ENCODE measurements at places on chromosomes 16 and 17.
A peak's percentile ranks its signal among the peaks of the same experiment; 100 is the strongest.

DNA sequence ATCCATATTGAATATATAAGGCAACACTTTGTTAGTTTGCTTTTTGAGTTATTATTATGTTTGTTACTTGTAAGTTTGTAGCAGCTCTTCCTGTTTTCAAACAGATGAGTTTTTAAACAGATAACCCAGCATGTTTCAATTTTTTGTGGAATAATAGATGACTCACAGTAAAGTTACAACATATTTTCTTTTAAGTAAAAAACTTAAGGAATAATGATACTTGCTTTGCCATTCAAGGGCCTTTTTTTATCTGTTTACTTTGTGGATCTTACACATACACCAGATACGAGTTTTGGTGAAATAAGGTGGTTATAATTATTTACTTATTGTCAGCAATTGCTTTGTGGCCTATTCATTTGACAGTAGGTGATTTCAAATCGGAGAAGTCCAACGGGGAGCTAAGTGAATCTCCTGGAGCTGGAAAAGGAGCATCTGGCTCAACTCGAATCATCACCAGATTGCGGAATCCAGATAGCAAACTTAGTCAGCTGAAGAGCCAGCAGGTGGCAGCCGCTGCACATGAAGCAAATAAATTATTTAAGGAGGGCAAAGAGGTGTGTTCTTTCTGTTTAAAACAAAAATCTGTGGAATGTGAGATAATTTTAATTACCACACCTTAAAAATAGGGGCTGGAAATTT, 66.3 kb downstream of the BPTF start:
- no peak for DNase-seq

DNA sequence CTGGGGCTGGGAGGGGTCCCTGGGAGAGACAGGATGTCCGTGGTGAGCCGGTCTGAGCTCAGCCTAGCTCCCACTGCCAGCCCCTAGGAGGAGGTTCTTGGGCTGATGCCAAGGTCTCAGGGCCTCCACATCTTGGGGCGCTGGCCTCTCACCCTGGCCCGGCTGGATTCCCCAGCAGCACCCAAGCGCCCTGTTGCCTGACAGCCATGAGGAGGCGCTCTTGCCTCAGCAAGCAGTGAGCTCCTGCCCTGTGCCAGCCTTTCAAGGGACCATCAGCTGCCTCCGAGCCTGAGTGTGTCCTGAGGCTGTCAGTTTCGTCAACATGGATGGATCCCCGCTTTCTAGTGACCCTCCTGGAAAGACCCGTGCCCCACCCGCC, 234.9 kb upstream of the CIBAR2 start:
- DNase-seq, result no peak

DNA sequence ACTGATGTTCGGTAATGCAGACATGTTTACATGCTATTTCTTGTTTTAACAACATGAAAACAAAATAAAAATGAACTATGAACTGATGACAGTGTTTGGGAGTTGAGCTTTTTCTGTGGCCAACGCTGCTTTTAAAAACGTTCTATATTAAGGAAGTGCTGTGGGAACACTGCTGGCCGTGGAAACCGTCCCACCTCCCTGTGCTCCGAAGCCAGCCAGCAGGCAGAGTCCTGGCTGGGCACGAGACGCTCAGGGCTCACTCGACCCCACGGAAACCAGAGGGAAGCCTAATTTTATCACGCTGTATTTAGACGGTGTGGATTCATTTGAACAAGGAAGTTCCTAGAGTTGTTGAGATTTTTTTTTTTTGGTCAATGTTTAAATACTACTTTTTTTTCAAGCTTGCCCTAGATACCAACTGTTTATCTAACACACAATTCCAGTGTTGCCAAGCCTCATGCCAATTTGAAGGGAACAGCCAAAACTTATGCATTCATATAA, 25.8 kb downstream of the ADCY9 start:
- peak; percentile 69 for DNase-seq

DNA sequence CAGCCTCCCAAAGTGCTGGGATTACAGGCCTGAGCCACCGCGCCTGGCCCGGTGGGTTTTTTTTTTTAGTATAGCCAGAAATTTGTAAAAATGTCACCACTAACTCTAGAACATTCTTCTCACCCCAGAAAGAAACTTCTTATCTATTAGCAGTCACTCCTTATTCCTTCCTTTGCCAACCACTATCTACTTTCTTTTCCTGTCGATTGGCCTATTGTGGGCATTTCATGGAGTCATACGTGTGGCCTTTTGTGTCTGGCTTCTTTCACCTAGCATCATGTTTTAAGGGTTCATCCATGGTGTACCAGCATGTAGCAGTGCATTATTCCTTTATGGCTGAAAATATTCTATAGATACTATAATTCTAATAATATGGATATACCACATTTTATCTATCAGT, 3.6 kb downstream of the CYB5D2 start:
- DNase-seq, result no peak

DNA sequence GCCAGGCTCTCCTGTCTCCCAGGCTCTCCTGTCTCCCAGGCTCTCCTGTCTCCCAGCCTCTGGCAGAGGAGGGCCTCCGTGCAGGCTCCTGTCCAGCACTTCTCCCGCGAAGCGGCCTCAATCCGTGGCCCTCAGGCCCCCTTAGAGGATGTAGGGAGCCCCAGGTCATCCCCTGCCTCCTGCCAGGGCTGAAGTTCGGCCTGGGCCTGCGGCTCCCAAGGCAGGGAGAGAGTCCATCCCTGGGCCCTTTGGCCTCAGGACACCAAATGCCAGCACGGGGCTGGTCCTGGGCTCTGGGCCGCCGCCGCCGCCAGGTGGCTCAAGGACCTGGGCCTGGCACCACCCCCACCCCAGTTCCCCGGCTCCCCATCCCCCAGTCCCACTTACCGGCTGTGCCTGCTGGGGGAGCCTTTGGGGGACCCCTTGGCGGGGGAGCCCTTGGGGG, 370 bp downstream of the EVPL start:
- DNase-seq, result no peak
